ENCODE measurements at places on chromosomes 16 and 17.

- DNase-seq, result no peak
These were observed 59.5 kb downstream of the SLFN11 start for GRCh38 chr17:35313875-35314409.

DNA sequence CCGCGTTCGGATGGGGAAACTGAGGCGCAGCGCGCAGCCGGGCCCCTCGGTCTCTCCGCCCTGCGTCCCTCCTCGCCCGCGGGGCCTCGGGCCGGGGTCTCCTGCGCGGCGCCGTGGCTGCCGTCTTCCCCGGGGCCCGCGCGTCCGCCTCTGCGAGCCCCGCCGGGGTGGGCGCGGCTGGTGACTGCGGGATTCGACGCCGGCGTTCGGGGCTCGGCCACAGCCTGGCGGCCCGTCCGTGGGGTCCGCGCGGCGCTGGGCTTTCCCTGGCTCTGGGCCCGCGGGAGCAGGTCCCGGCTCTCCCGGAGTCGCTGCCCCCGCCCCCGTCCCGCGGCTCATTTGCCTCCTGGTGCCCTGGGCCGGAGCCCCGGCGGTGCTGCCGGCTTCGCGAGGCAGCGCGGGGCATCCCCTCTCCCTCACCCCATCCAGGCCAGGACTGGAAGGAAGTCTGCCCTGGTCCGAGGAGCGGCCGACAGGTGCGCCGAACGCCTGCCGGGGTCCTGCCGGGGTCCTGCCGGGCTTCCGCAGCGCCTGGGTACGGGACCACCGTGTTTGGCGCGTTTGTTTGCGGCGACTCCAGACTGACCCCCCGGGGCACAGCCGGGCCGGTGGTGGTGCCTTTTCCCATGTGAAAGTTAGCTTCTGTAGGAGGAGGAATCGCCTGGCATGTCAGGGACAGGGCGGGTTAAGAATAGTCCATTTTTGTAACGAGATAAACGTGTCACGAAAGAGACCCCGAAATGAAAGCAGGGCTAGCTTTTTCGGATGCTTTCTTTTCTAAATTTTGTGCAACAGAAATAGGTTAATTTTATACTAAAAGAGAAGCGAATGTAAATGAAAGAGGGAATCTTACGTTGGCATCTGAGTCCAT is 671 bp downstream of the CHMP6 start:
- DNase-seq, result no peak

DNA sequence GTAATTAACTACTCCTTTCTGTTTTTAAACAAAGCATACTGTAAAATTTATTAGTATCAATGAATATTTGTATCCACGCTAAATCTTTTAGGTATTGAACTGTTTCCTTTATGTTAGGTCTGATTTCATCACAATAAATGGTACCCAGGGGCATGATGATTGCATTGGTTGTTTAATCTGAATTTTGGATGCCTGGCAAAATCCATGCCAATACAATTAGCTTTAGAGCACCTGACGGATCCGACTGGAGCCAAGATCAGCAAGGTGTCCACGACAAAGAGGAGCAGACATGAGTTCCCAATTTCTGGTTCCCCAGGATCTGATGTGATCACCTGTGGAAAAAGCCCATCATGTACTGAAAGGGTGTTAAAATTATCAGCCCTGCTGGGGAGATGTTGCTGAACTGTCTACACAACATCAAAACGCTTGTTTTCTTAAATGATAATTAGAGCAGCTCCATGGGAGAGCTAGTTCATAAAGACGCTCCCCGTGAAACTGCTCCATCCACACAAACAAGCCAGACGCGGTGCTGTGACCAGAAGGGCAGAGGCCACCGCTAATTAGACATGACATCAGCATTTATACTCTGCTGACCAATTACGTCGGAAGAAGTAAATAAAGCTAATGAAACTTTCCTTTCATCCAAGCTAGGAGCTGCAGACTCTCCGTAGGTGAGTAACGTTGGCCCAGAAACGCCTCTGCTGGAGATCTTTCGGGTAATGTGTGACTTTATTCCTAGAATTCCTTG is 151.7 kb downstream of the CPPED1 start:
- DNase-seq, result no peak

DNA sequence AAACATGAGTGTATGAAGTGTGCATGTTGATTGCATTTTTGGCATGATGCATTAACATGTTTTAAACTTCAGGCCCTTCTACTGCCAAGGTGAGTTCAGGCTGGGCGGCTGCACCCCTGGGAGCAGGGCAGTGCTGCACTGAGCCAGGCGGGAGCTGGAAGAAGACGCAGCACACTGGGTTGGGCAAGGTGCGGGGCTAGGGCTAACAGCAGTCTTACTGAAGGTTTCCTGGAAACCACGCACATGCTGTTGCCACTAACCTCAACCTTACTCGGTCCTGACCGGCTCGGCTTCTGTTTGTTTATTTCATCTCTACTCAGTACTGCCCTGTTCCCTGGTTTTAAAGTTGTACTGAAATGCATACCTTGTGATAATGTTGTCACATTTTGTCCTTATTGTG is 61.0 kb downstream of the MAP2K4 start:
- DNase-seq, result no peak

DNA sequence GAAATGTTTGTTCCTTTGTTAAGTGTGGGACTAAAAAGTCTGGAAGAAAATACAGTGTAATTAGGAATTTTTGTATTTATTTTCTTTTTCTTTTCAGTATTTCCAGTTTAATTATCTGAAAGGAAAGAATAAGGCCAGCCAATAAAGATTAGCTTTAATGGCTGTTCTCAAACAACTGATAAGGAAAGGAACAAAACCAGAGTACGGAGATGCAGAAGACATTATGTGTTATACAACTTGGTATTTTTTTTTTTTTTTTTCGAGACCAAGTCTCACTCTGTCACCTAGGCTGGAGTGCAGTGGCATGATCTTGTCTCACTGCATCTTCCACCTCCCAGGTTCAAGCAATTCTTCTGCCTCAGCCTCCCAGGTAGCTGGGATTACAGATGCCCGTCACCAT is 47.5 kb downstream of the SNTB2 start:
- no peak for DNase-seq

- no peak for DNase-seq
These were observed 882.8 kb upstream of the SOX9 start for GRCh38 chr17:71237903-71238538.

GRCh38 chr17:1650731-1651558 is 1.3 kb upstream of the RILP start:
- DNase-seq, result no peak

DNA sequence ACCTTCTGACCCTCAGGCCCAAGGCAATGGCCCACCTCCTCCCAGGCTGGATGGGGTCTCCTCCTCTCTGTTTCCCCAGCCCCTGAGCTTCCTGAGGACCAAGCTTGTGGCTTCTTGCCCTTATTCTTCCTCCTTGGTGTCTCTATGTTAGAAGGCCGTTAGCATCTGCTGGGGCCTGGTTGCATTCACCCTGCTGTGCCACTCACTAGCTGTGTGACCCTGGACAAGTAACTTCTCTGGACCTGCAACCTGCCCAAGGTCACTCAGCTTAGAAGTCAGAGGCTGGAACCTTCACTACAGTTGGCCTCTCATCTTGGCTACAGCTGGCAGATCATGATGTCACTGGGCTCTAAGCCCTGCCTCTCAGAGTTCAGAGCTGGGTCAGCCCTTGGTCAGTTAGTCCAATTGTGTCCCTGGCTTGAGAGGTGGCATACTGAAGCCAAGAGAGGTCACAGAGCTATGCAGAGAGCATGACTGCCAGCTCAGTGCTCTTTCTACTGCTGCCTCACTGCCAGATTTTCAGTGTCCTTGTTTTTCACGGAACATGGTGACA is 3.0 kb downstream of the MT2A start:
- no peak for DNase-seq

GRCh38 chr16:53429221-53429943 is 4.9 kb upstream of the RBL2 start:
- no peak for DNase-seq

GRCh38 chr16:66512272-66513110 is 37.4 kb downstream of the TK2 start:
- DNase-seq, result no peak

DNA sequence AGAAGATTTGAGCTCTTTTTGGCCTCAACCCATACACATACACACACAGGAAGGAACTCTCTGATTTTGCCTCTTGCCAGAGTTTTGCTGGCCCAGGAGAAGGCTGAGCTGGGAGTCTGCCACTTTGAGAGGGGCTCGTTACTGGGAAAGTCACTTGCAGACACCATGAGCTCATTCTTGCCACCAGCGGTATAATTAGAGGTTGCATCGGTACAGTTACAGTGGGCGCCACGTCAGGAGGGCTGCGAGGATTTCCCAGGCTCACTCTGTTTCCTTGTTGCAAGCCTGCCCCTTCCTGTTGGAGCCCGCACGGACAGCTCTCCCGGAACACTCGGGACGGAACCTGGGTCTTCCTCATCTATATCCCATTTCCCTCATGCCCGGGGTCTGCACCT is 3.1 kb upstream of the SDK2 start:
- DNase-seq, result no peak

Measured in amniotic stem cell (primary cell).